Mesothelial cell of epicardium (in vitro differentiated cells): ENCODE measurements at places on chromosomes 7 and 10.

DNA sequence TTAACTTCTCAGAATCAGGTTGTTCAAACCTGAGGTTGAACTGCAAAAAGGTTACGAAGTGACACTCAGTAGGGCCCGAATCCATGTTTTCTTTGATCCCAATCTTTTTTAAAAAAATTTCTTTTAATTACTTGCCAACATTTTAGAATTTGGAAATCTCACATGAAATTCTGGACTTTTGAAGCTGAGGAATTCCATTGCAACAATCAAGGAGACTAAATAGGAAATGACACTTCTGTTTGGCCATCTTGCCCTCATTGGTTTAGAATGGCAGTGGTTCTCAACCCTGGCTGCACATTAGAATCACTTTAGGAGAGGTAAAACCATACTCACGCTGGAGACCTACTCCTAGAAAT, 471 bp upstream of the TOMM7 start:
- H3K27me3 ChIP-seq = peaks cover 21% of the 10 kb centered on the region
- H3K36me3 ChIP-seq = peaks cover 2% of the 10 kb centered on the region
- no peak for DNase-seq
- H3K27ac ChIP-seq = peak overlapping the region; percentile 93

DNA sequence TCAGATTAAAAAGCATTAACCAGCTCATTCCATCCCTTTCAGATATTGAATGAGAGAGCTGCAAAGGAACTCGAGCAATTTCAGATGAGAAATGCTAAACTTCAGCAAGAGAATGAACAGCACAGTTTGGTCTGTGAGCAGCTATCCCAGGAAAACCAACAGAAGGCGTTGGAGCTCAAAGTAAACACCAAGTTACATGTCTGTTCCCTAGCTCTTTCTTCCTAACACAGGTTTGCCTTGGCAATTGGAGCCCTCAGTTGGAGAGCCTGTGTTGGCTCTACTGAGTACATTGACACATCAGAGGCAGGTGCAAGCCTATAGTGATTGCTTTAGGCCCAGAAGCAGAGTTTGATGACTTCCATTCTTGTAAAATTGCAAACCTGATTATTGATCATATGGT, 14.7 kb downstream of the CFAP58 start:
- no peak overlapping the region for H3K4me3 ChIP-seq
- no peak for DNase-seq

GRCh38 chr7:129341816-129342806, 92.1 kb upstream of the STRIP2 start:
- no peak overlapping the region for H3K27ac ChIP-seq
- H3K27me3 ChIP-seq = no peaks in the 10 kb centered on the region

DNA sequence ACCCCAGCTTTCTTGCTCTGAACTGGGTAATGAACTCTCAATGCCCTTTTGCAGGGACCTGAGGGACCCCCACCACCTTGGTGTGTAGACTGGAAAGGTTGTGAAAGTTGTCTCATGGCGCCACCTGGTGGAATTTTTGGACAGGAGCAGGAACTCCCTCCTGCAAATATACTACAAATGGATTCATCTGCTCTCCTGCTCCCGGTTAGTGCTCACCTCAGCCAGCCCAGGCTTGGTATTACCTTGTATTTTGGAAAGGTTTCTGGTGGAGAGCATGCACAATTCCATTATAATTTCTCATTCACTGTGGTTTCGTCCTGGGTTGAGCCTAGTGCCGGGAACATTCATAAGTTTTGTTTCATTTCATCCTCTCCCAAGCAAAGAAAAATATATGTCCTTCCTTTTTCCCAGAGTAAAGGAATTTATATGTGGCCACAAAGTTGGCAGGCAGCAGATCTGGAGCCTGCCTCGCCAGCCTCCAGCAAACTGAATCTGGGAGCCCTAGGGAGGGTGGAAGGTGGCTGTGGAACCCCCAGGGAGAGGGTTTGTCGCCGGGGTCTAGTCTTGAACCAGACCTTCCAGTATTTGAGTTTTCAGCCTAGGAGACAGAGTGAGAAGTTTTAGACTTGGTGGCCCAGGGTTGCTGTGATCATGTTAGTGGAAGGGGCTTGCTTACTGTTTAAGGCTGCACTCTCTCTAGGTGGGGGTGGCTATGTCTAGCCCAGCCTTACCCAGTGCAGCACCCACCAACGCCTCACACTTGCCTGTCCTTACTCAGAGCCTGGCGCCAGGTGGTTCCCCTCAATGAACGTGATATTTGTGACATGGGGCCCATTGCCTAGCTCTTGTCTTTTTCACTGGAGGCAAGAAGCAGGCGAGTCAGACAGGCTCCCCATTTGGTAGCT, 9.5 kb downstream of the FAM241B start:
- no peak overlapping the region for H3K4me3 ChIP-seq
- peaks cover 8% of the 10 kb centered on the region for H3K27me3 ChIP-seq
- DNase-seq = no peak
- peaks cover 8% of the 10 kb centered on the region for H3K4me1 ChIP-seq
- H3K36me3 ChIP-seq = no peaks in the 10 kb centered on the region

GRCh38 chr10:32377458-32378259, 30.7 kb upstream of the EPC1 start:
- H3K36me3 ChIP-seq = peaks cover 15% of the 10 kb centered on the region
- H3K27ac ChIP-seq = no peak overlapping the region
- H3K4me1 ChIP-seq = peaks cover 7% of the 10 kb centered on the region
- no peaks in the 10 kb centered on the region for H3K27me3 ChIP-seq

- peaks cover 5% of the 10 kb centered on the region for H3K36me3 ChIP-seq
- H3K4me3 ChIP-seq = no peak overlapping the region
- no peak overlapping the region for H3K27ac ChIP-seq
Observed at GRCh38 chr7:43594020-43594419, 11.1 kb downstream of the STK17A start.

DNA sequence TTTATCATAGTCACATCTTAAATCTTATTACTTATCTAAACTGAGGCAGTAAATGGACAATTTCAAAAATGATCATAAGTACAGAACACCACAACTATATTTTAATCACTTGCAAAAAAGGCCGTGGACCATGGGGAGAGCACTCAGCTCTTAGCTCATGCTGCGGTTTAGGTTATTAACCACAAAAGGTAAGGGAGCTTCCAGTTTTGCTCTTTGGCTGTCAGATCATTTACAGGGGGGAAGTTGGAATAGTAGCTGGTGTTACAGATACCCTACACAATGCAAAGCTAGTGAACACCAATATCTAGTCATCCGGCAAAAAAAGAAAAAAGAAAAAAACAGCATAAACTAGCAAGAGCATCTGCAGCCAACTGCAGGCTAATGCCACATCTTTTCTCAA, 147.0 kb downstream of the BBS9 start:
- H3K4me3 ChIP-seq = no peak overlapping the region
- no peaks in the 10 kb centered on the region for H3K4me1 ChIP-seq
- H3K27me3 ChIP-seq = no peaks in the 10 kb centered on the region
- no peak for DNase-seq
- H3K27ac ChIP-seq = no peak overlapping the region

- H3K4me3 ChIP-seq = no peak overlapping the region
- no peaks in the 10 kb centered on the region for H3K4me1 ChIP-seq
Observed at GRCh38 chr10:10397906-10398305, 619.8 kb upstream of the CELF2 start.

DNA sequence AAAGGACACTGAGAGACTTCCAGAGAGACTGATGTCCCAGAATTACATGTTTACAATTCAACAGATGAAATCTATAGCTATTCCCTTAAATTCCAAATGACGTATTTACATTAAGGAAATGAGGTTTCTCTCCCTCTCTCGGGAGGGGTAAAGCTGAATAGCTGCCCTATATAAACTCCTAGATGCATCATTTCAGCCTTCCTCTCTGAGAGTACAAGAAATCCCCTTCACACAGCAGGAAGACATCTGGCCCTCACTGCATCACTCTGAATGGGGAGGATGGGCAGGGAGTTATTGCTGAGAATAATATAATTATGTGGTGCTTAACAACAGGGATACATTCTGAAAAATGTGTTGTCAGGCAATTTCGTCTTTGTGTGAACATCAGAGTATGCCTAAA, 11.0 kb downstream of the POT1 start:
- H3K27ac ChIP-seq = no peak overlapping the region
- H3K36me3 ChIP-seq = peaks cover 5% of the 10 kb centered on the region
- no peaks in the 10 kb centered on the region for H3K27me3 ChIP-seq
- peaks cover 12% of the 10 kb centered on the region for H3K4me1 ChIP-seq
- H3K4me3 ChIP-seq = no peak overlapping the region

- no peaks in the 10 kb centered on the region for H3K36me3 ChIP-seq
- no peak overlapping the region for H3K27ac ChIP-seq
- no peak overlapping the region for H3K4me3 ChIP-seq
- DNase-seq = no peak
- no peaks in the 10 kb centered on the region for H3K27me3 ChIP-seq
Observed at GRCh38 chr7:50714857-50715256, 67.8 kb downstream of the GRB10 start.

DNA sequence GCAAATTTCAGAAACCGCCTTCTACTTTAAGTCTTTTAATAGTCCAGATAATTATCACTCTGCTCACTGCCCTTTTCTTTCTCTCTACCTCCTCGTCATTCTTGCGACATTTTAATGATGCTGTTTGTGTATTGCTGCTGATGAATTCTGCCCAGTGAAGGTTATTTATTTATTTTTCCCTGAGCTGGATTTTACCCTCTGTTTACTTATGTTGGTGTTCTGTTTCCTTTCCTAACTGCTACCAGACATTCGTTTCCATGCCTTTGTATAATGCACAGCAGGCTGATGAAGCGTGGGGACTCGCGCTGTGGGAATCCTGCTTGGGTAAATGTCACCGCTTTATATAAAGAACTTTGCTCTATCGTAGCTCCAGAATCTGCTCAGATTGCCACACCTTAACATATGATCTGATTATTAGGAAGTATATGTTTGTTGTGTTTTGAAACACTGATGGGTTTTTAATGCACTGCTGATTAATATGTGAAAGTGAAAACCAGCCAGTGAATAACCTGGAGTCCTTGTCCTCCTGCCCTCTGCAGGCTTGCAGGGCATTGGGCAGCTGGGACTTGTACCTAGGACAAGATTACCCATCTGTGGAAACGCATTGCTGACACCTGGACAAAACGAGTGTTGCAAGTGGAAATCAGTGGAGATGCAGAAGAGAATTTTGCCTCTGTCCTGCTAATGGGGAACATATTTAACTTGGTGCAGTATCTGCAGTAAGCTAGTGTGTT, 291.5 kb downstream of the SDK1 start:
- H3K4me3 ChIP-seq = no peak overlapping the region
- no peak for DNase-seq
- no peak overlapping the region for H3K27ac ChIP-seq

- no peak overlapping the region for H3K4me3 ChIP-seq
- H3K4me1 ChIP-seq = peaks cover 17% of the 10 kb centered on the region
- no peaks in the 10 kb centered on the region for H3K27me3 ChIP-seq
- no peak overlapping the region for H3K27ac ChIP-seq
- no peak for DNase-seq
- no peaks in the 10 kb centered on the region for H3K36me3 ChIP-seq
Observed at GRCh38 chr10:23371073-23371472, 26.5 kb upstream of the C10orf67 start.

GRCh38 chr7:141387521-141388217, 163.5 kb upstream of the AGK start:
- peaks cover 2% of the 10 kb centered on the region for H3K27me3 ChIP-seq
- H3K27ac ChIP-seq = no peak overlapping the region
- DNase-seq = no peak
- no peak overlapping the region for H3K4me3 ChIP-seq
- peaks cover 1% of the 10 kb centered on the region for H3K36me3 ChIP-seq
- H3K4me1 ChIP-seq = no peaks in the 10 kb centered on the region

GRCh38 chr7:10888861-10889260, 84.8 kb upstream of the PHF14 start:
- peaks cover 2% of the 10 kb centered on the region for H3K4me1 ChIP-seq
- DNase-seq = no peak
- no peaks in the 10 kb centered on the region for H3K27me3 ChIP-seq

DNA sequence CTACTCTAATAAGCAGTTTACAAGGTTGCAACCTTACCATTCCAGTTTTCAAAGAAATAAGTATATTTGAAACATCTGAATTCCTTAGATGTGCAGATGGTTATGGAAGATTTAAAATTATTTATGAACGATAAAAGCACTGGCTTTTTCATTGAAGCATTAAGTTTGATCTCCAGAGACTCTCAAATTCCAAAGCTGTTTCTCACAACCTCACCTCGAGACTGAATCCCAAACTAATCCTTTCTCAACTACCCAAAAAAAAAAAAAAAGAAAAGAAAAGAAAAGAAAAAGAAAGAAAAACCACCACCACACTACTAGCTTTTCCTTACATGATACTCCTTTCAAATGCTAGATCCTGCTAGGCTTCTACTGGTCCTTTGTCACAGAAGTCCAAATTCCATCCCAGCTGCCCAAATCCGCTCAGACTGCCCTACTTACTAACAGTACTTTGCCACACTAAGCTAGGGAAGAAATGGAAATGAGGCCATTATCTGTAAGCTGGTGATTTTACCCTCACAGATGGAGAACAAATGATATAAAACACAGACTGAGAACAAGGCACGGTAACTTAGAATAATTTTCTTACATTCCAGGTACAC, 100.6 kb upstream of the CDK1 start:
- DNase-seq = no peak
- H3K4me1 ChIP-seq = peaks cover 37% of the 10 kb centered on the region
- H3K27ac ChIP-seq = peak overlapping the region; percentile 92
- H3K4me3 ChIP-seq = no peak overlapping the region
- peaks cover 49% of the 10 kb centered on the region for H3K36me3 ChIP-seq
- no peaks in the 10 kb centered on the region for H3K27me3 ChIP-seq

GRCh38 chr7:20754001-20754400, 32.7 kb downstream of the SP8 start:
- no peaks in the 10 kb centered on the region for H3K27me3 ChIP-seq
- no peaks in the 10 kb centered on the region for H3K36me3 ChIP-seq
- H3K27ac ChIP-seq = no peak overlapping the region
- no peak overlapping the region for H3K4me3 ChIP-seq
- no peaks in the 10 kb centered on the region for H3K4me1 ChIP-seq

- DNase-seq = no peak
- peak overlapping the region; percentile 76 for H3K27ac ChIP-seq
- H3K27me3 ChIP-seq = peaks cover 26% of the 10 kb centered on the region
- H3K4me1 ChIP-seq = peaks cover 50% of the 10 kb centered on the region
Observed at GRCh38 chr10:87660484-87661133, 931 bp downstream of the PAPSS2 start.

DNA sequence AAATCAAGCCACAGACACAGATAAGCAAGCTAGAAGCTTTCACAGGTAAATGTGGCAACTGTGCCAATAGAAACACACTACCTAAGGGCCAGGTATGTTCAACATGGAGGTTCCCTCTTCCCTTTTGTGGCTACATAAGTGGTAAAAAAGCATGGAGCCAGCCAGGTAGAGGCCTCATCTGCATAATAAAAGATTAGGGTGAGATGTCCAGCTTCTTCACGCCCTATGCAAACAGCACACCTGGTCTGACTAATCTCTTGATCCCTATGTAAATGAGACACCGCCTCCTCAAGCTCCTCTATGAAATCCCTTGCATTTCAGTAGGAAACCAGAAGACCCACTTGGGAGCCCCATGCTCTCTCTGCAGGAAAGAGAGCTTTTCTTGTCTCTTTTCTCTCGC, 282.2 kb downstream of the NEBL start:
- no peak overlapping the region for H3K27ac ChIP-seq
- H3K4me1 ChIP-seq = no peaks in the 10 kb centered on the region

DNA sequence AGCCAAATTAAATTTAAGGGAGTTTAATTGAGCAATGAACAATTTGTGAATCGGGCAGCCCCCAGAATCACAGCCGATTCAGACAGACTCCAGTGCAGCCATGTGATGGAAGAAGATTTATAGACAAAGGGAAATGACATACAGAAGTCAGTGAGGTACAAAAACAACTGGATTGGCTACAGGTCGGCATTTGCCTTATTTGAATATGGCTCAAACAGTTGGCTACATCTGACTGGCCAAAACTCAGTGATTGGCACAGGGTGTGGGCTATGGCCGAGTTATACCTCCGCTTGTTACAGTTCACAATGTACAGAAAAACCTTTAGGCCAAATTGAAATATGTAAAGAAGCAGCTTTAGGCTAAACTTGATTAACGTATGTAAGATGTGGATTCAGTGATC, 30.8 kb upstream of the EIF4H start:
- no peaks in the 10 kb centered on the region for H3K36me3 ChIP-seq
- no peaks in the 10 kb centered on the region for H3K27me3 ChIP-seq
